ENCODE measurements at places on chromosomes 5 and 9.

GRCh38 chr9:92349771-92350739, 24.3 kb downstream of the CENPP start:
- no peak for DNase-seq

- DNase-seq: no peak
These were observed 7.8 kb upstream of the MRNIP start for GRCh38 chr5:179866241-179867078.

- DNase-seq: no peak
These were observed 16.1 kb upstream of the FAM174A start for GRCh38 chr5:100519075-100519474.

GRCh38 chr5:132867046-132867451, 607 bp downstream of the UQCRQ start:
- no peak for DNase-seq

DNA sequence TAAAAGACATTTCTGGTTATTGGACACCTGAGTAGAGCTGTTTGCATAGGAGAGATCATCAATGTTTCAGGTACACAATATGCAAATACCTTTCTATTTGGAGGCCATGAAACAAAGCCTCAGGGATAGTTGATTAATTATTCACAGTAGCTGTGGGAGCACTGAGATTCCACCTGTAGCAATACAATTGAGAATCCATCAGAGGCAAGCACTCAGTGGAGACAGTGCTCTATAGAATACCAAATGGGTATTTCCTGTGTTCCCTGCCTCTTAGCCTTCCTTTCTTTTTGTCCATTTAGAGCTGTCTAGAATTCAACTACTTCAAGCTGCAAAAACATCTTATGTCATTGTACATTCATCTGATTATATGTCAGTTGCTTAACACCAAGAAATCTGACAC, 1754.0 kb upstream of the ACO1 start:
- DNase-seq: no peak

GRCh38 chr5:73312872-73313510, 135.6 kb downstream of the FOXD1 start:
- no peak for DNase-seq

GRCh38 chr9:71910650-71911060, 338 bp downstream of the ABHD17B start:
- DNase-seq: no peak

Measured in hypothalamus (tissue), 51 donors.